CD4-positive, alpha-beta T cell treated with Interleukin-12 subunit alpha and Interleukin-12 subunit beta, for 1 hour (primary cell): ENCODE measurements at places on chromosomes 1 and 21.

GRCh38 chr1:2476061-2476999, at the start of gene PLCH2:
TSS of gene PLCH2 (plus strand) at chr1:2476289. CDS start at chr1:2476589, 300 bp downstream.
- no peak for DNase-seq

- DNase-seq = no peak
Measured at GRCh38 chr1:22547818-22548462, 15.3 kb upstream of the EPHA8 start.

DNA sequence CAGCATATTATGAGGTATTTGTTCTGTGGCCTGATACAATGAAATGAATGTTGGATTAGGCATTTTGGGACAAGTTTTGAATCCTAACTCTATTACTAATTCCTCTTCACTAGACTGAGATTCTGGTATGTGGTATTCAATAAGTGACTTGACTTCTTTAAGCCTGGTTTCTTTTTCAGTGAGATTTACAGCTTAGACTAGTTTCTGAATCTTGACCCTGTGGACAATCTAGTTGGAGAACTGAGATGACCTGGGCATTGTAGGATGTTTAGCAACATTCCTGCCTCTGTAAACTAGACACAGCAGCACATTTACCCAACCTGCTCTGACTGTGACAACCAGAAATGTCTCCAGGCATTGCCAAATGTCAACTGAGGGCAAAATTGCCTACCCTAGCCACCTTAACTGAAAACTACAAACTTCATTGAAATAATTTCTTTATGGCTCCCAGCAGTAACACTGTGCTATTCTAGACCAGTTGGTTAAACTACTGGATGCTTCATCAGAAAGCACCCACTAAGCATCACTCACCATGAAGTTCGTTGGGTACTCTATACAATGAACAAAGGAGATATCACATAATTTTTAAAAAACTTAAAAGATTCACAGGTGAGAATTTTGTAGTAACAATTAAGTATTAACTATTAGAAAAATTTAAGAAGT, 16.8 kb downstream of the PTPRC start:
- no peak for DNase-seq

DNA sequence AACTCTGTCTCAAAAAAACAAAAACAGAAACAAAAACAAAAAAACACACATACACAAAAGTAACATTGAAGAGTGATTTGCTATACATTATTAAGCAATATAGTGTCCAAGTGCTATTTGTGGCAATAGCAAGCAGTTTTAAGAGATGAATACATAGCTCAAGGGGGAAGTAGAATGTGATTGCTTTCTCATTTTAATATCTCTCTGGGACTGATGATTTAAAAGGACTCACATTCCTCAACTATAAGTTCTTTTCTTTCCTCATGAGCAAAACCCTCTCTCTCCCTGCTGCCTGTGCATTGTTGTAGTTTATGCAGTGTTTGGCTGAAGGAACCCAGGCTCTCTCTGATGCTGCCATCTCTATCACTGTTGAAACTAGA, 47.0 kb upstream of the CSF1 start:
- no peak for DNase-seq

- no peak for DNase-seq
Measured at GRCh38 chr1:2294725-2295078, 66.6 kb downstream of the SKI start.

- DNase-seq = no peak
Measured at GRCh38 chr1:176177764-176178163, 29.3 kb downstream of the COP1 start.
